ENCODE measurements at places on chromosomes 1 and 21. TPM values are rescaled to one million over a fixed set of nuclear protein-coding genes. Genes with fewer than 3 reads are reported as not detected.

DNA sequence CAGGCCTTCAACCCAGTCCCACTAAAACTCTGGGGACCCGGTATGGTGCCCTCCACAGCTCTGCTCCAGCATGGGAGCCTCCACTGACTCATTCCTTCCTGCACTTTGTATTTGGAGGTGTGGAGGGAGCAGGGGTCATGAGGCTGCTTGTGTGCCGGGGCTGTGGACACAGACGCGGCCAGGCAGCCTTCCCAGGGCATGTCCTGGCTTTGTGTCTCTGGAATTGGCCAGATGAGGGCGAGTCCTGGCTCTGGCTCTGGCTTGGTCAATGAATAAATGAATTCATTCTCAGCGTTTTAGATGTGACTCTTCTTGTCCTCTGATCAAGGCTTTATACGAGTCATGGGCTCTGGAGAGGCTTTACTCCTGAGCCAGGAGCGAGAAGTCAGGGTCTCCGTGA lies 19.1 kb downstream of the AJAP1 start:
- DNase-seq: no peak
- no peak overlapping the region for H3K4me3 ChIP-seq
- no peaks in the 10 kb centered on the region for H3K27me3 ChIP-seq
- no peaks in the 10 kb centered on the region for H3K4me1 ChIP-seq
- no peaks in the 10 kb centered on the region for H3K36me3 ChIP-seq
- no peak overlapping the region for H3K27ac ChIP-seq

DNA sequence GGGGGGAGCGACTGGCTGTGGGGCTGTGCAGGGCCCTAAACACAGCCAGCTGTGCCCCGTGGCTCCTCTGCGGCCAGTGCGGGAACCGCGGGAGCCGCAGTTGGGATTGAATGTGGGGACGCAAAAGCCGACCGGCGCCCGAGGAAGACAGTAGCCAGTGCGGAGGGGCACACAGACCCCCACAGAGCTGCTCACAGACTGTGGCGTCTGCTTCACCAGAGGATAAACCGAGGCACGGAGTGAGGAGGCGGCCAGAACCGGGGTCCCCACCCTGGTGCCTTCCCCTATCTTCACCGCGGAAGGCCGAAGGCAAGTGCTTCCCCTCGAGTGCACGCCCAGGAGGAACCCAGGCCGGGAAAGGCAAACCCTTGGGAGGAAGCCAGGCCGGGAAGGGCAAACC lies 8.7 kb upstream of the TMEM52 start:
- H3K4me3 ChIP-seq: no peak overlapping the region
- H3K27me3 ChIP-seq: no peaks in the 10 kb centered on the region
- no peak overlapping the region for H3K27ac ChIP-seq
- no peaks in the 10 kb centered on the region for H3K36me3 ChIP-seq
- DNase-seq: peak; percentile 1
- peaks cover 8% of the 10 kb centered on the region for H3K4me1 ChIP-seq

- H3K4me3 ChIP-seq: no peak overlapping the region
- DNase-seq: no peak
- no peaks in the 10 kb centered on the region for H3K4me1 ChIP-seq
- no peaks in the 10 kb centered on the region for H3K27me3 ChIP-seq
- H3K36me3 ChIP-seq: no peaks in the 10 kb centered on the region
Observed at GRCh38 chr1:100528871-100529270, 9.1 kb upstream of the GPR88 start.

Gene ZSCAN20
- total RNA-seq: 6.8 TPM

Gene GPR37L1
- total RNA-seq: not detected

Gene SLC25A24
- 54.5 TPM for total RNA-seq

Gene GPR137B
- total RNA-seq: 15.5 TPM

All from hepatocyte (in vitro differentiated cells).